ENCODE measurements at places on chromosomes 3 and 15.

DNA sequence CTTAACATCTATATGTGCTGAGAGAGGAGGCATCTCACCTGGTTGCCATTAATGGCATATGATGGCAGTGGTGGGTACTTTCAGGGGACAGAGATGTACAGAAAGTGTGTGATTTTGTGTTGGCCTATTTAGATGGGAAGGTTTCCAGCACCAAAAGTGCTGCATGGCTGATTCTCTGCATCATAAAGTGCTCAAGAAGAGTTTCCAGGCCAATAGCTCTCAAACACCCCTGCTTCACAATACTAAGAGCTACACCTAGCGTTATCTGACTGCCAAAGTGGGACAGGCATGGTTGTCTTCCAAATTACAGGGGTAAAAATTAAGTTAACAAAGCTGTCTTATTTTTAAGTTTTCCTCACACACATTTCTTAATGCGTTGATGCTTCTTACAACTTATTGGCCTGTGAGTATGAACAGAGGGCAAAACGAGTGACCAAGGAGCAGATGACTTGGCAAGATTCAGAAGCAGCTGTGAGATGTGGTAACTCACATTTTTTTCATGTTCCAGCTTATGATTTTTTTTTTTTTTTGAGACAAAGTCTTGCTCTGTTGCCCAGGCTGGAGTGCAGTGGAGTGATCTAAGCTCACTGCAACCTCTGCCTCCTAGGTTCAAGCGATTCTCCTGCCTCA, 41.4 kb upstream of the VEPH1 start:
- no peak for DNase-seq

GRCh38 chr3:176578316-176578715, 619.0 kb downstream of the TBL1XR1 start:
- DNase-seq: no peak

DNA sequence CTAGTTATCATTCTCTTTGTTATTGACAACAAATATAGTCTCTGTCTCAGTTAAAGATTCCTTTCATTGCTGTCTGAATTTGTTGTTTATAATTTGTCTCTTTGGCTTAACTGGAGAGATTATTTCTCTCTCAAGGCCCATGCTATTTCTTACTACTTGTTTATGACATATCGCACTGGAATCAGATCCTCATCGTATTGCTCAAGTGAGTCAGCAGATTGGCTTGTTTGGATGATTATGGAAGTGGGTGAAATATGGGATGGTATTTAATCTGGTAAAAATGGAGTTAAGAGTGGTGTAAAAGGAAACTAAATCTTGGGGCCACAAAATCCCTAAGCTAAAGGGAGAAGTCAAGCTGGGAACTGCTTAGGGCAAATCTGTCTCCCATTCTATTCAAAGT, 613.1 kb downstream of the SI start:
- DNase-seq: no peak

DNA sequence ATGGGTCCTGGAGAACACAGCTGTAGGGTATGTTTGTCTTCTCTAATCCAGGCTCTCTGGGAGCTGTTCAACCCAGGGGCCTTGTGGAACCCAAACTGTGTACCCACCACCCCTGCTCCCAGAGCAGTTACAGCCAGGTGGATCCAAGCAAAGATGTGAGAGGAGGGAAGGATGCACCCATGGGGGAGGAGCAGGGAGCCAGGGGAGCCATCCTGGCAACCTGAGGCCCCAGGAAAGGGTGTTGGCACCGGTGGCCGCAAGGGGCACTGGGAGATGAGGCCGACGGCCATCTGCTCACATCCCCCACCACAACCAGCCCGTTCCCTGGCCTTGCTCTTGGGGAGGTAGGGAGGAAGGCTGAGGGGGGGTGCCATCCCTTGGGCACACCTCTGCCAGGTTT, 43.2 kb downstream of the CMTM6 start:
- no peak for DNase-seq

DNA sequence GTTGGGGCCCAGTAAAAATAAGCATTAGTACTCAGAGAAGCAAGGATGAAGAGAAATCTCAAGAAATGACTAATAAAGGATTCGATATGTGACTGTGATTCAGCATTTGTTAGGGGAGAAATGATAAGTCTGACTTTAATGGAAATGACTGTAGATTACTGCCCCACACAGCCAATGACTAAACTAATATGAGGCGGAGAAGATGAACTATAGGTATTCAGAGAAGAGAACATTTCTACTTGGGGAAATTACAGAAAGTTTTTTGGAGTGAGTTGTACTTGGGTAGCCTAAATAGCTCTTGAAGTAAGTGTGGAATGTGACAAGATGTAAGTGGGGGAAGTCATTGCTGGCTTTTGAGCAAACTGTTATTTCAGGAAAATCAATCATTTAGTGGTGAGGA, 380.0 kb downstream of the PDCD6IP start:
- no peak for DNase-seq

DNA sequence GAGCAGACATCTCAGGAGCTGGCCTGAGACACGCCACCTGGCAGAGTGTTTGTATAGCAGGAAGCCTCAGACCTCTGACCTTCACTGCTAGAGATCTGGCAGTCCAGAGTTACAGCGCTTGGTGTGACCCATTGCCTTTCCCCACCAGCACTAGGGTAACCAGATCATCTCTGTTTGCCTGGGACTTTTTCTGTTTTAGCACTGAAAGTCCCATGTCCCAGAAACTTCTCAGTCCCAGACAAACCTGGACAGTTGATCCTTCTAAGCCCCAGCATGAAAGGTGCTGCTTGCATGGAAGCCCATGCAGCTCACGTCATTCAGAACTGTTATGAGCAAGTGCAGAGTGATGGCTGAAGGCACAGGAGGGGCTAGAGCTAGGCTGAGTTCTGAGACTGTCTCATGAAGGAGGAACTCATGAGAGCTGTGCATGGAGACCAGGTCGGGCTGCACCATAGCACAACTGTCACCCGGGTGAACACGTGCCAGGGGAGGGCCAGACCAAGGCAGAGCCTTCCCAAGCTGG, 18.2 kb upstream of the AHSG start:
- DNase-seq: no peak

GRCh38 chr3:41111011-41111410, 88.3 kb upstream of the CTNNB1 start:
- DNase-seq: no peak

DNA sequence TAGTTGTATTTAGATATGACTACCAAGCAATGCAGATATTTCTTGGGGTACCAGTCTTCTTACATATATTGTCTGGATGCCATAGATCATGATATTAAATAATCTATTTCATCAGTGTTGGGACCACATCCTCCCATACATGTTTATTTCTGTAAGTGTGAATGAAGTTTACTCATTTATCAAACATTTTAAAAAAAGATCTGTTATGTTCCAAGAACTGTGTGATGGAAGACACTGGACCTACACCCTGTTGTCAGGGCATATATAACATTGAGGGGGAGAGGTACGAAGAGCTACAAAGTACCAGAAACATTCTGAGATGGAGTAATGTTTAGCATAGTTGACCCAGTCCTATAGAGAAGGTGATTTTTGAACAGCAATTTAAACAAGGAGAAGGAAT, 26.6 kb downstream of the MBNL1 start:
- no peak for DNase-seq
